K562 (cell line): ENCODE measurements at places on chromosomes 5 and 9. TPM values are rescaled to one million over a fixed set of nuclear protein-coding genes. Genes with fewer than 3 reads are reported as not detected.

Gene CACFD1
- 1.4 and 1.8 TPM in 2 replicates for total RNA-seq

Gene PROP1
- total RNA-seq, result not detected in 2 replicates

Gene MAP1B
- 61.4 and 66.1 TPM in 2 replicates for total RNA-seq

Gene SLC12A2
- total RNA-seq, result 17.5 and 19.7 TPM in 2 replicates

Gene HK3
- total RNA-seq, result 0.16 TPM in 1 of 2 replicates, not detected in the other

Gene PCDHGA3
- total RNA-seq, result 0.24 and 0.38 TPM in 2 replicates

Gene PCDHAC2
- not detected in 2 replicates for total RNA-seq

Gene ABITRAM
- total RNA-seq, result 18.6 and 19.7 TPM in 2 replicates

Gene NOXA1
- total RNA-seq, result 0.63 and 1.2 TPM in 2 replicates

Gene HSDL2
- 28.8 and 29.7 TPM in 2 replicates for total RNA-seq

Gene PLPP7
- total RNA-seq, result 0.56 and 0.93 TPM in 2 replicates

Gene PTGS1
- 7.2 and 9.1 TPM in 2 replicates for total RNA-seq

- no peak for DNase-seq
These were observed 96.9 kb downstream of the SLC1A3 start for GRCh38 chr5:36703245-36703860.

DNA sequence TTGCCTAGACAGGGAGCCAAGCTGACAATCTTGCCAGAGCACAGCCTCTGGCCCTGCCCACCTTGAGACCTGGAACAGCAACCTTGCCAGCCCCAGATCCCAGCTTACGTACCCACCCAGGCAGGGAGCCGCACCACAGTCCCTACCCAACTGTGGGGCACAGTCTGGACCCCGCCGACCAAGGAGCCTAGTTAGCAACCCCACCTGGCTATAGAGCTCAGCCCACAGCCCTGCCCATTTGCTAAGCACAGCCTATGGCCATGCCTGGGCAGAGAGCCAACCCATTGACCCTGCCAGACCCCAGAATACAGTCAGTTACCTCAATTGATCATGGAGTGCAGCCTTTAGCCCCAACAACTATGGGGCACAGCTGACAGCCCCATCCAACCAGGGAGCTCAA, 97.9 kb upstream of the SH3GL2 start:
- DNase-seq, result no peak

- no peak for DNase-seq
These were observed 86.3 kb downstream of the LPAR1 start for GRCh38 chr9:110951805-110952539.

GRCh38 chr5:54120473-54120872, 189.9 kb downstream of the ARL15 start:
- no peak for DNase-seq

GRCh38 chr5:125129151-125129806, 382.8 kb upstream of the ZNF608 start:
- DNase-seq, result no peak

DNA sequence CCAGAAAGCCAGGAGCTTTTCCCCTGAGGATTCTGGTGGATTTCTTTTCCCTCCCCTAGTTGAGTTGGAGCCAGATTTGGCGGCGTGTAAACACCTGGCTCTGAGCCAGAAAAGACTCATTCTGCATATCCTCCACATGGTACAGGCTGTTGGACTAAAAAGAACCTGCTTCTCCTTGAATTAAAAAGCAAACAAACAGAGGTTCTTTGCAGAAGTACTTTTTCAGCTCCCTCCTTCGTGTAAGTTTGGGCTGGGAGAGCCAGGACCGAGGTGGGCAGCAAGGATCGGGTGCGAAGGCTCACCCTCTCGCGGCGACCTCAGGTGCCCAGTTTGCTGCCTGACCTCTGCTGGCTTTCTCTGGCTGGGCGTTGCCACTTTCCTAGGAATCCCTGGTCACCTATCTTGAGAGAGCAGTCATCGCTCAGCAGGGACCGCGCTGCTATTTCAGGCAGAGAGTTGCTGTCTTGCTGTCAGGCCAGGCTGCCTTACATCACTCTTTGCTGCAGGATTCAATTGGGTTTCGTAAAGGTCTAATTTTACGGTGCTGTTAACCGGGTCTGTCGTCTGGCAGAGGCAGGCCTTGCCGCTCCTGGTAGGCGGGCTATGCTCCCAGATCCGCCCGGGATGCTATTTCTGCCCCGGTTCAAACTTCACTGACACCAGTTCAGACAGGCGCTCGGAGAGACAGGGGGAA, 3.2 kb downstream of the PAPPA start:
- DNase-seq, result peak; percentile 29

GRCh38 chr5:106656821-106657220, 1013.9 kb downstream of the EFNA5 start:
- no peak for DNase-seq

DNA sequence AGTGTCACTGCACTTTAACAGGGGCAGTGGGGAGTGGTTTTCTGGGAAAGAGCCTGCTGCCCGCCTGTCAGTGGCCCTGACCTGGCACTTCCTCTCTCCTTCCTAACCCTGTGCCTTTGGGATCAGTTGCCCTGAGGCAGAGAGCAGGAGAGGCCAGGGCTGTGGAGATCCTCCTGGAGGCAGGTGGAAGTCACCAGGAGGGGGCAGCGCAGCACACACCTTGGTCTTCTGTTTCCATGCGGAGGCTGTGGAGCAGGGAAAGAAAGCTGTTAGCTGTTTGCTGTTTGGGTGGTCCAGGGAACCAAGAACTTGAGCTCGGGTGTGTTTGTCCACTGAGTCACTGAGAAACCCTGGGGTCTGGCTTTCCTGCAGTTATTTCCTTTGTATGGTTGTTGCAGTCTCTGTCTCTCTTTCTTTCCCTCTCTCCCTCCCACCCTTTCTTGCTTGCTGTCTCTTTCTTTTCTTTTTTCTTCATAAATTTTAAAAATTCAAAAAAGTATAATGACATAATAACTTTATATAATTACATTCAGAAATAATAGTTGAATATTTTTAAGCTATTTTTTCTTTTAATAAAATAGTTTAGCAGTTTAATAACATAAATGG, 28.1 kb downstream of the NTRK2 start:
- peak; percentile 11 for DNase-seq

GRCh38 chr9:13001989-13002580, 227.3 kb downstream of the LURAP1L start:
- DNase-seq, result no peak

- no peak for DNase-seq
These were observed 41.9 kb upstream of the TESK1 start for GRCh38 chr9:35562895-35563780.

DNA sequence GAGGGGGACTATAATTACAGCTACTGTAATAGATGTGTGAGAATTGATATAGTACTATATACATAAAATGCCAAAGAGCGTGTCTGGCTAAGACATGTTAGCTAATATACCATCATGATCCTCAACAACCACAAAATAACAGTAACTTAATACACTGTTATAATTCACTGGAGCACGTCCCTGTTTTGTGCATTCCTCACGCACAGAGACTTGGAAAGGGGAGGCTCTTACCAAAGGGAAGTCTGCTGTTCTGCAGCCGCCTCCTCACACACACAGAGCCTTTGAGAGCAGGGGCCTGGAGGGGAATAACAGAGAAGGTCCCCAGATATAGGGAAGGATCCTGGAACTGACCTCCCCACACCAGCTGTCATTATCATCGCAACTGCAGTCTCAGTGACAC, 97.3 kb downstream of the ANKRD18A start:
- DNase-seq, result no peak

DNA sequence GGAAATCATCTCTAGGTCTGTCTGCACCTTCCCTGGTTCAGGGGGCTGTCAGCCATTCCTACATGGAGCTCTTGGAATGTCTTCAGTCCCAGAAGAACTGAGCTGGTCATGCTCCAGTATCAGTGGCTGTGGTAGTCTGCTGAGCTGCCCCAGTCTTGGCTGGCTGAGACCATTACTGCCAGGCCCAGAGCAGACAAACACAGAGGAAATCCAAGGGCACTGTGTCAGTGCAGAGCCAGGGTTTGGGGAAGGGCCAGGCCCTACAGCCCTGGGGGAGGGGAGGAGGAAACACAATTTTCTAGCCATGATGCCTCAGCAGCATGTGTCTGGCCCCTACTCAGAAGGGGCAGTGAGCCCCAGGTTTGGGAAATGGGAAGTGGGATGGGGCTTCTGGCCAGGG, 58.4 kb downstream of the ARHGEF37 start:
- no peak for DNase-seq

DNA sequence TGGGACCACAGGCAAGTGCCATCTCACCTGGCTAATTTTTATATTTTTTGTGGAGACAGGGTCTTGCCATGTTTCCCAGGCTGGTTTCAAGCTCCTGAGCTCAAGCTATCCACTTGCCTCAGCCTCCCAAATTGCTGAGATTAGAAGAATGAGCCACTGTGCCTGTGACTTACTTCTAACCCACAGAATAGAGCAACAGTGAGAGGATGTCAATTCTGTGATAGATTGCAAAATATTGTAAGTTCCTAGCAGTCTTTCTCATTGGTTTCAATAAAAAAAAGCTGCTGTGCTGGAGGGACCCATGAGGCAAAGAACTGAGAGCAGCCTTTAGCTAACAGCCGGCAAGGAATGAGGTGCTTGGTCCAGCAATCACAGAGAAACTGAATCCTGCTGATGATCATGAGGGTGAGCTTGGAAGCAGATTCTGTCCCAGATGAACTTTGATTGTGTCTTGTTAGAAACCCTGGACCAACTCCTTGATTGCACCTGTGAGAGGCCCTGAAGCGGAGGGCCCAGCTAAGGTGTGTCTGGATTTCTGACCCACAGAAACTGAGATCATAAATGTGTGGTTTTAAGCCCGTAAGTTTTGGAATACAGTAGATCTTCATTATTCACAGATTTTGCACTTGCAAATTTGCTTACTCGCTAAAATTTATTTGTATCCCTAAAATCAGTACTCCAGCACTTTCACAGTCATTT, 149.7 kb downstream of the GCNT1 start:
- no peak for DNase-seq

DNA sequence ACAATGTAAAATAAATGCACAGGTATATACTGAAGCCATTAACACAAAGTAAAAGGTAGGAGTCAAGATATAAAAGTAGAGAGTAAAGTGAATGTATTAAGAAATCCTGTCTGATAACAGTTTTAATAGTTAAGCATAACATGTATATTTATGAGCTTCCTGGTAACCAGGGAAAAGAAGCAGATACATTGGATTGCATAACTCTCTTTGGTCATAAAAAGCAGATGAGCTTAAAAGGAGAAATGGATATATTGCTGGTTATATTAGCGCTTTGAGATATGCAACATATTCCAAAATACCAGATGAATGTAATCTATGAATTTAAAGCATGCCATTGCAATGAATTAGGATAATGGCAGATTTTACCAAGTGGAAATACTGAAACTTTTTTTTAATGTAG, 6.2 kb upstream of the TNFSF8 start:
- no peak for DNase-seq

- no peak for DNase-seq
These were observed 19.8 kb upstream of the MCTP1 start for GRCh38 chr5:95304711-95305110.

DNA sequence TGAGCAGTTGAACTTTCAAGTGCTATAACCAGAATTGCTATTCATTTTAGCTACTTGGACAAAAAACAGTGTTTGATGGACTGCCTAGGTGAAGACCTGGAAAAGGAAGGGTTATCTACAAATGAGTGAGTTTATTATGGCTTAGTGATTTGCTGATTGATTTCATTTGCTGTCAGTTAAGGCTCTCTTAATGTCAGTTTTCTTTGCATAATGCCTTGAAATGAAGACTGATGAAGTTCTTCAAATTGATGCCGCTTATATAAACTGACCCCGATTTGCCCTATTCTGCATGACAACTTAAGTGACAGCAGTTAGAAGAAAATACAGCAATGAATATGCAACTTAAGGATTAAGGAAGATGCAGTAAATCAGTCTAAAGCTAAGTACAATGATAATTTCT, 332.6 kb downstream of the CCDC171 start:
- DNase-seq, result no peak

GRCh38 chr9:22657713-22658112, 211.1 kb downstream of the DMRTA1 start:
- DNase-seq, result no peak

DNA sequence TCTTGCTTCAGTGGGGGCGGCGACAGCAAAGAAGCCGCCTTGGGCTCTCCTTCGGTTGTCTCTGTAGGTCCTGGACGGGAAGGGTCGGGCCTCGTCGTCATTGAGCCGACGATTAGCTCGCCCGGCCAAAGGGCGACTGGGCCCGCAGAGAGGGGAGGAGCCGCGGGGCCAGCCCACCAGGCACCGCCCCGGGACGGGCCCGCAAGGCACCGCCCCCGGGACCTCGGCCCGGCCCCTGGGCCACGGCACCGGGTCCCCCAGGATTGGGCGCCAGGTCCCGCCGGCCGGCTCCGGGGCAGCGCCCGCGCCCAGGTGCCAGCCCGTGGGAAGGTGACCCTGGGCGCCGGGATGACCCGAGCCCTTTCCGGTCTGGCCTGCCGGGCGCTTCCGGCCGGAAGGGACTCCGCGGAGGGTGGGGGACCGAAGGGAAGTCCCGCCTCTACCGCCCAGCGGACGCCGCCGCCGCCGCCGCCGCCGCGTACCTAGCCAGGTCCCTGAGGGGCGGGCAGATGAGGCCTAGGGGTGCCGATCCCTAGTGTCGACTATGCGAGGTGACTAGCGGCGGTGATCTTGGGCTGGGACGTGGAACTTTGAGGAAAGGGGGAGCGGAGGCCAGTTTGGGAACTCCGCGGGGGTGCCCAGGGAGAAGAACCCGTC, at the start of the genes GBA2 and RGP1:
Gene GBA2, minus strand, starts transcription at position 371 of the 657 bp plus-strand sequence. CDS start 524 bp downstream, outside the sequence.
Gene RGP1, plus strand, starts transcription at position 430 of the 657 bp plus-strand sequence. CDS start 469 bp downstream, outside the sequence.
- DNase-seq, result peak; percentile 79

DNA sequence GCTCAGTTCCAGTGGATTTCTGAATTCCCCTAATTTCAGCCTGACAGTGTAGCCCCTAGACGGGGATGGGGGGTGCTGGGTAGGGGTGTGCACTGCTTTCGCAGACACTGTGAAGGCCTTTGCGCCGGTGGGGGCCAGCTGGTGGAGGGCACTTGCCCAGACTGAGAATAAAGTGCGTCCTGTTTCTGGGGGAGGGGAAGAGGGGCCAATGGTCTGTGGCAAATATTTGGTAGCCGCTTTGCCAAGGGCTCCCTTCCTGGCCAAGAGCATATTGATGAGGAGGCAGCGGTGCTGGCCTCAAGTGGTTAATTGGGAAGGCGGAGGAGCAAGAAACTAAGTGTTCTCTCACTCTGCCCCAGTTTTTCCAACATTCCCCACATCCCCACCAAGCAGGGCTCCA, 1.4 kb downstream of the CXCL14 start:
- no peak for DNase-seq

GRCh38 chr9:113998525-113999255, 79.4 kb downstream of the AMBP start:
- DNase-seq, result peak; percentile 16

GRCh38 chr9:16413509-16414016, 456.9 kb downstream of the BNC2 start:
- DNase-seq, result no peak

GRCh38 chr9:11023201-11023600, 410.4 kb upstream of the PTPRD start:
- DNase-seq, result no peak

DNA sequence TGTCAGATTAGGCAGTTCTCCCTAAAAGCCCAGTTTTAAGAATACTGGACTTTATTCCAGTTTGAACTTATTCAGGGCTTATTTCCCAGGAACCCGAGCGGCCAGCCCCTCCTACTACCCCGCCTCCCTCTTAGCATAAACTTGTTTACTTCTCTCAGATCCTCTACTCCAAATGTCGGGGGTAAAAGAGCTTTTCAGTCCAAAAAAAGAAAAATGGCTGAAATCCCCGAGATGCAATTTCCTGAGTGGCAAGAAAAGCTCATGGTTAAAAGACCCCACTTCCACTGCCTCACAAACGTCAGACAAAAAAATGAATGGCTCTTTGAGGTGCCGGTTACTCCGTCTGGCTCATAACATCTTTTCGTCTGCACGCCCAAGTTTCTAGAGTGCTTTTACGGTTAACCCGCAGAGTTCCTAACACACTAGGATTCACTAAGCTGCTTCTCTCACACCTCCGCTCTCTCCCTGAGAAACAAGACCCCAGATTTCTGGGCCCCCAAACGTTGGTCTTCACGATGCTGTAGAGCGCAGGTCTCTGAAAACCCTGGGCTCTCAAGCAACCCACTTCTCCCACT, 402 bp downstream of the BRD8 start:
- peak; percentile 56 for DNase-seq

- DNase-seq, result no peak
These were observed 101.2 kb downstream of the TTC39B start for GRCh38 chr9:15205632-15206420.
